Stimulated activated CD4-positive, alpha-beta T cell treated with anti-CD3 and anti-CD28 coated beads, Interleukin-2, amount 100 ng/mL, for 24 hours (primary cell): ENCODE measurements at places on chromosomes 2 and 18.
A peak's percentile ranks its signal among the peaks of the same experiment; 100 is the strongest.

DNA sequence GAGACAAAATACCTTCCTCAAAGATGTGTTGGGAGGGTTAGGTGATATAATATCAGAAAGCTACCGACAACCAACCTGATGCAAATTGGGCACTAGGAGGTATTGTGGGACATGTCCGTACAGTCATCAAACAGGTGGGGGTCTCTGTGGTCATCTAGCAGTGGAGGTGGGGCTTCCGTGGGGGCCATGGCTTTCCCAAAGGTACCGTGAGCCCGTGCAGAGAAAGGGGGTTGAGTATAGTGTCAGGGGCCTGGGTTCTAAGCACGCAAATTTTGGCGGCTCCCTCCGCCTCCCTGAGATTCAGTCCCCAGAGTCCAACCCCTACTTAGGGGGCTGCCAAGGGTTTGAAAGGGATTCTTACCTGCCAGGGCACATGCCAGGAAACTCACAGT, 32.6 kb downstream of the HJURP start:
- DNase-seq, result no peak

DNA sequence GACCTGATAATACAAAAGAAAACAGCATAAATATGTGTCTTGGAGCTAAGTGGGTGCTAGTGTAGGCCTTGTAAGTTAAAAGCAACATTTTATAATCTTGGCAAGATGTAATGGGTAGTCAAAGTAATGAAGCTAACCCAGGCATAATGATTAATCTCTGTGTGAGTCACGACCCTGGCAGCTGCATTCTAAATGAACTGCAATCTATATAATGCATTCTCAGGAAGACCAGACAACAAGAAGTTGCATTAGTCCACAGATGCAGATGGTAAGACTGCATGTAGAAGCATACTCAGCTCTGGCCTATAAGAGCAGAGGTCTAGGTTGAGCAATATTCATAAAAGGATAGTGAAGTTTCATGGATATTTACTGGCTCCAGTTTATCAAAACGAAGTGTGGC, 85.6 kb upstream of the ETAA1 start:
- no peak for DNase-seq

DNA sequence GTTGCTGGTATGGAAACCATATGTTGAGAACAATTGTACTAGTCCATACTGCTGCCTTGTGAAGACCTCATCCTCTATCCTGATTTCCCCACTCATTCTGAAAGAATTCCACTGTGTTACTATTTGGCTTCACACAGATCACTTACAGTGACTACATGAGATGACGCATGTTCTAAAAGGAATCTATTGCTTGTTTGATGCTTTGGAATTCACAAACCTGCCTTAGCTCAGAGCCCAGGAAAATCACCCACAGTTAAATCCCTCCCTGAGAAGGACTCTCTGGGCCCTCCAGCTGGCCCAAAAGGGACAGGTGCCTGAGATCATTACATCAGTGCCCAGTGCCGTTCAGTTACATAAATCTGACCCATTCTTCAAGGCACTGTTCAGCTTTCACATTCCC, 45.3 kb downstream of the KLHL29 start:
- DNase-seq, result no peak

GRCh38 chr2:97751752-97752151, 38.4 kb downstream of the ZAP70 start:
- DNase-seq, result no peak

DNA sequence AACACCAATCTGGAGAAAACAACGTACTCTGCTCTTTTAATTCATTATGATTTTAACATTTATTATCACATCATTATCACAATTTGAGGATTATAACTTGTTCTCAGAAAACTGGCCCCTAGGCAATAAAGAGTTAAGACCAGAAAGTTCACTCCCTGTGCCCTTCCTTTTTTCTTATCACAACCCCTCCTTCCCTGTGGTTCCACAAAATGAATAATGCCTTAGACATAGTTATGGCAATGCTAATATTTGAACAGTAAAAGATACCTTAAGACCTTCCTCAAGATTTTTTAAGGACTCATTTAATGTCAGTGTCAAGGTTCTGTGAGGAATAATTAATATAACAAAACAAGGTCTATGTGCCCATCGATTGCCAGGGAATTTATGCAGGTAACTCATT, 596.2 kb downstream of the ARHGAP15 start:
- DNase-seq, result no peak

DNA sequence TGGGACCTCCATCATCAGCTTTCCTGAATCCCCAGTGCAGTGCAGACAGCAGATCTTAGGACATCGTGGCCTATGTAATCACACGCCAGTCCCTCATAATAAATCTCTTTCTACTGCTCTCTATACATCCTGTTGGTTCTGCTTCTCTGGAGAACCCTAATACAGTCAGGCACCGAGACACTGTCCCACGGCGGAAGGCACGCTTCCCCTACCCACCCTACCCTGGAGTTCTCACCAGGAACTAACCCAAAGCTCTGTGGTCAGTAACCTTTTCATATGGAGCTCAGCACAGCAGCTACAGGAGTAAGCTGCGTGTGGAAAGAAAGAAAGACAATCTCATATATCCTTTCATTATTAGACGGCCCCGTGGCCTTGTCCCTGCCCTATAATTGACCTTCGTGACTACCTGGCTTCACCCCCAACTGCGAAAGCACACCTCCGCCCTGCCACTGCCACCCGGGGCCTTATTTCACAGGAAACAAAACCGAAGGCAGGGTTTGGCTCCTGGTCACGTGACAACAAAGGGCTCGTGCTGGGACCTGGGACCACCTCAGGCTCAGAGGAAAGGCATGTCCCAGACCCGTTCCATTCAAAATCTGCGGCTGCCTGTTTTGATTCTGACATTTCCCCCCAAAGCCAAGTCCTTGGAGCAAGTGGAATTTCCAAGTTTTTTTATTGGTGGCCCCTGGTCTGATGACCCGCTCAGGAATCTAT, 99.7 kb upstream of the ODC1 start:
- DNase-seq, result no peak

GRCh38 chr2:219037783-219038499, 3.4 kb downstream of the CFAP65 start:
- no peak for DNase-seq

GRCh38 chr2:5590886-5591285, 101.3 kb upstream of the SOX11 start:
- DNase-seq, result no peak

- peak; percentile 57 for DNase-seq
Observed at GRCh38 chr2:127226520-127227263, 6.6 kb upstream of the CYP27C1 start.

DNA sequence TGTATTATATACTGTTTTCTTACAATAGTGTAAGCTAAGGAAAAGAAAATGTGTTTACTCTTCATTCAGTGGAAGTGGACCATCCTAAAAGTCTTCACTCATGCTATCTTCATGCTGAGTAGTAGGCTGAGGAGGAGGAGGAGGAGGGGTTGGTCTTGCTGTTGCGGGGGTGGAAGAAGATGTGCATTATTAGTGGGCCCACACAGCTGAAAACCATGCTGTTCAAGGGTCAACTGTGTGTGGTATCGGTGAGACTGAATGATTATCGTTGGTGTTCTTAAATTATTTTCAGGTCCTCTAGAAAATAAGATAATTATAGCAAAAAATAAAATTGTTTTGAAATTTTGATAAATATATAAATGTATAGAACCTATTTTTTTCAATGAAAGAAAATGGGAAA, 22.0 kb downstream of the INSIG2 start:
- DNase-seq, result no peak

DNA sequence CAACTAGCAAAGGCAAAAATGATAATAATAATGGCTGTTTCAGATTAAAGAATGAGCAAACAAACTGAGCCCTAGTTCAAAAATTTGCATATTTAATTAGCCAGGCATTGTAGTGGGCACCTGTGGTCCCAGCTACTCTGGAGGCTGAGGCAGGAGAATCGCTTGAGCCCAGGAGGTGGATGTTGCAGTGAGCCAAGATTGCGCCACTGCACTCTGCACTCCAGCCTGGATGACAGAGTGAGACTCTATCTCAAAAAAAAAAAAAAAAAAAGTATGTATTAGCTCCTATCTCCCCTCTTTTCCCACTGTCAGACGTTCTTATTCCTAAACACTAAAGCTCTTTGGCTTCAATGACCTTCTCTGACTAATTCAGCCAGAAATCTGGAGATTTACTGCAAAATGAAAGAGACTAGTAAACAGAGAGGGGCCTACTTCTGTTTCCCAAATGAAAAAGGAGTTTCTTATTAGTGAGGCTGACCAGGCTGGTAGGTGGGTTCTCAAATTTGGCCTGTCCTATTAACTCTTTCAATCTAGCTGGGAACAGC, 3.9 kb upstream of the SRBD1 start:
- no peak for DNase-seq

DNA sequence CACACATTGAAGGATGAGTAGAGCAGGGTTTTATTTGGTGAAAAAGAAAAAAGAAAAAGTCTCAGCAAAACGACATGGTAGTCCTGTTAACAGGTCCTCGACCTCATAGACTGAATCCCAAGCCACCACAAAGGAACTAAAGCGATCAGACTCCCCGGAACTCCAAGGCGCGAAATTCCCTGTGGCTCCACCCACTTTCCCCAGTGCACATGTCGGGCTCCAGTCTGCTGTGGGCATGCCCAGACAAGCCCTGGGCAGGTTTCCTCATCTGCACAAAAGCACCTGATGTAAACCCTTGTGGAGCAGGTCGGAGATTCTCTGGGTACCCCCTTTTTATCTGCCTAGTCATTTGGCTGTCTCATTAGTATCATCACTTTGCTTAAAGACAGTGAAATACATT, 170.7 kb upstream of the FSIP2 start:
- no peak for DNase-seq

DNA sequence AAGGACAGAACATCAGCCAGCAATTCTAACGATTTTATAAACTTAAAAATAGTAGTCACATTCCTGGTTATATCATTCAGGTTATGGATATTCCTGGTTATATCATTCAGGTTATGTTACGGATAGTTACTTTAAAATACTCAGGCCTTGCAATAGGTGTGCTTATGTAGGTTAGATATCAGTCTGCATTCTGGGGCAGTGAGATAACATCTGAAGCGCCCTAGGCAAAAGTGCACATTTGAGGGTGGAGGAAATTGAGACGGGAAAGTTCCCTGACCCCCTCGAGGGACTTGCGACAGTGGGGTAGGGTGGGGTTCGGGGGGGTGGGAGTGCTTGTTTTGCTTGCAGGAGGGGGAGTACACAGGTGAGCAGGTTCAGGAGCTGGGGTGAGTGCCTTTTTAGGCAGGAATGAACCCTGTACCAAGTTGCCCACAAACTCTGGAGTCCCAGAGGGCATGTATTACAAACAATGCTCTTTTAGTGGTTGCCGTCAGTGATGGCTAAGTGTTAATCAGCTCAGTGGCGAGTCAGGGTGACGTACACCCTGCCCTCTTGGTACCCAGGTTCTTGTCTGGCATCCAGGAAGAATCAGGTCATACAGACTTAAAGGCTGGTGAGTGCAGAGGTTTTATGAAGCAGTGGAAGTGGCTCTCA, 31.8 kb downstream of the CREG2 start:
- no peak for DNase-seq

- DNase-seq, result no peak
Observed at GRCh38 chr2:230384986-230385385, 31.0 kb upstream of the SP100 start.

DNA sequence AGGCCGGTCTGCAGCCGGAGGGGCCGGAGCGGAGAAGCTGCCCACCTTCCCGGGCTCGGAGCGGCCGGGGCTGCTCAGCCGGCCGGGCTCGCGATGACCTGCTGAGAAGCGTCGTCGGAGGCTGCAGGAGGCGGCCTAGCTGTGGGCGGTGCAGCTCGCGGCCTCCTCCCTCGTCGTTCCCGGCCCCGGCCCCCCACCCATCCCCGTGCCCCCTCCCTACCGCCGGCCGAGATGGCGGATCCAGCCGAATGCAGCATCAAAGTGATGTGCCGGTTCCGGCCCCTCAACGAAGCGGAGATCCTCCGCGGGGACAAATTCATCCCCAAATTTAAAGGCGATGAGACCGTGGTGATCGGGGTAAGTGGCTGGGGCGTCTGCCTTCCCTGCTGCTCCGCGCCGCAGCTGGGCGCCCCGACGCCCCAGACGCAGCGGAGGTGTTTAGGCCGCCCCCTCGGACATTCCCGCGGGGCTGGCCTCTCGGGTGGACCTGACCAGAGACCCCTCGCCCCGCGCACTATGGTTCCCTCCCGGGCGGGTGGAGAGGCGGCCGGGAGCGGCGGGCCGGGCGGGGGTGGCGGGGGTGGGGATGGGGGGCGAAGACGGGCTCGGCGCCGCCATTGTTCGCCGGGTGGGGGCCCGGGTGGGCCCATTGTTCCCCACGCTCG, 492 bp downstream of the KIF5C start:
- DNase-seq, result peak; percentile 28
